Dermis microvascular lymphatic vessel endothelial cell (primary cell): ENCODE measurements at places on chromosomes 5 and 9.

GRCh38 chr9:19174127-19174912, 47.0 kb upstream of the PLIN2 start:
- DNase-seq = peak; percentile 83

DNA sequence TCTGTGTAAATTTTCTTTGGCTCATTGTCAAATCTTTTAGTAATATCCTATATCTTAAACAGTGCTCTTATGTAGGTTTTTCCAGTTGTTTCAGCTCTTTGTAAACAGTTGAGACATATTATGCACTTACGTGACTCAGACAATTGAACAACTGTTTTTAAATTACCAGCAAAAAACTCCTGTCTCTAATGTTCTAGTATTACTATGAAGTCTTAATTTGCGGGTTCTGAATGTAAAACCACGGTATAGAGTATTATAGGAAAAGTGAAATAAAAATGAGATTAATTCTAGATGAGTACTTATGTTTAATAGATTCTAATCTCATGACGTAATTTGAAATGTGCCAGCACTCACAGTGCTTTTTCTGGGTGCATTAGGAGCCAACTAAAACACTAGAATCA, 136.0 kb downstream of the GDNF start:
- DNase-seq = peak; percentile 81

- DNase-seq = no peak
These were observed 13.4 kb downstream of the RABL6 start for GRCh38 chr9:136820971-136821825.

GRCh38 chr9:13934416-13934815, 379.5 kb downstream of the NFIB start:
- no peak for DNase-seq

DNA sequence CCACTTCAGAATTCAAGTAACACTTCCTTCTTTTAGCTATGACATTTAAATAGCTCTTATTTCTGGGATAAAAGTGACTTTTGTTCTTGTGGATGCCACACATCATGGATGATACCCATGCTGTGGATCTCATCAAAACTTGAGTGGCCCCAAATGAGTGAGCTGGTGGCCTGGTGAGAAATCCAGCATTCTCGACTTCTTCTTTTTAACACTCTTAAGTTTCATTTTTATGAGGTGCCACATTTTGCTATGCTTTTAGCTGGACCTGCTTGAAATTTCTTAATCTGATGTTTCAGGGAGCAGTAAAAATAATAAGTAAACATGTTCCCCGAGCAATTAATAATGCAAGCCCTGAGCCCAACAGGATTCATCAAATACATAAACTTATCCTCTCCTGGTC, 384.8 kb upstream of the MEF2C start:
- no peak for DNase-seq

GRCh38 chr9:134681061-134681661, 39.6 kb downstream of the COL5A1 start:
- no peak for DNase-seq

- peak; percentile 18 for DNase-seq
These were observed 139.5 kb upstream of the DMRTA1 start for GRCh38 chr9:22307013-22307711.

- no peak for DNase-seq
These were observed 622.2 kb downstream of the ANXA1 start for GRCh38 chr9:73773896-73774295.

- no peak for DNase-seq
These were observed 1.4 kb downstream of the SLC44A1 start for GRCh38 chr9:105245891-105246161.

GRCh38 chr5:107469485-107470294, 201.0 kb downstream of the EFNA5 start:
- peak; percentile 69 for DNase-seq

GRCh38 chr5:132050136-132050535, 10.3 kb upstream of the IL3 start:
- no peak for DNase-seq

- no peak for DNase-seq
These were observed 255.7 kb upstream of the RGMB start for GRCh38 chr5:98517560-98518366.

DNA sequence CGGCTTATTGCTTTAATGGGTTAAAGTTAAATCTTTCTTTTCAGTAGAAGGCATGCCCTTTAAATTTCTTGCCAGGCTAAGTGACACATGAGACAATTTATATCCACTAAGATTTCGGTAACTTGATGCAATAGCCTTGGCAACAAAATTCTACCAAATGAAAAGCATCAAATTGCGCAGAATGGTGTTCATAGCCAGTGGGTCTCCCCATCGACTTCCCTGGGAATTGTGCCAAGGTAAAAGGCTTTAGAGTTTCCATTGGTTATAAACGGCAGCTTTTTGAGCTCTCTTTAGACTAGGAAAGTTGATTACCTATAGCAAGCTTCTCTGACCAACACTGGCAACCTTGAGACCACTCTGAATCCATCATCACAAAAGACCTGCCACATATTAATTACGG, 358.4 kb downstream of the ARRDC3 start:
- DNase-seq = no peak

GRCh38 chr5:151173711-151174611, 16.4 kb upstream of the ANXA6 start:
- DNase-seq = no peak

DNA sequence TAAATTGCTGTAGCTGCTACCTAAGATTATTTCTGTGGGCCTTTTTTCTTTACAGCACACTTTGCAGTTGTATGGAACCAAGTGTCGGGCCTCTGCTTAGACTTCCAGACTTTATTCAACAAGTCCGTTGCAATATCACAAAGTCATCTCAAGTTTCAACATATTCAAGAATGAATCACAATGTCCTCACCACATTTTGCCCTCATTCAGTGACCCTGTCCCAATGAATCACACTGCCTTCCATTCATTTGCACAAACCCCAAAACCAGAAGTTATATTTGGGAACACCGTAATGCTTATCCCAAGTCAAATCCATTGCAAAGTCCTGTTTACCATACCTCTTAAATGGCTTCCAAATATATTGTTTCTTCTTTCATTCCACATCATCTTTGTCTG, 439.6 kb downstream of the CSNK1G3 start:
- DNase-seq = no peak

DNA sequence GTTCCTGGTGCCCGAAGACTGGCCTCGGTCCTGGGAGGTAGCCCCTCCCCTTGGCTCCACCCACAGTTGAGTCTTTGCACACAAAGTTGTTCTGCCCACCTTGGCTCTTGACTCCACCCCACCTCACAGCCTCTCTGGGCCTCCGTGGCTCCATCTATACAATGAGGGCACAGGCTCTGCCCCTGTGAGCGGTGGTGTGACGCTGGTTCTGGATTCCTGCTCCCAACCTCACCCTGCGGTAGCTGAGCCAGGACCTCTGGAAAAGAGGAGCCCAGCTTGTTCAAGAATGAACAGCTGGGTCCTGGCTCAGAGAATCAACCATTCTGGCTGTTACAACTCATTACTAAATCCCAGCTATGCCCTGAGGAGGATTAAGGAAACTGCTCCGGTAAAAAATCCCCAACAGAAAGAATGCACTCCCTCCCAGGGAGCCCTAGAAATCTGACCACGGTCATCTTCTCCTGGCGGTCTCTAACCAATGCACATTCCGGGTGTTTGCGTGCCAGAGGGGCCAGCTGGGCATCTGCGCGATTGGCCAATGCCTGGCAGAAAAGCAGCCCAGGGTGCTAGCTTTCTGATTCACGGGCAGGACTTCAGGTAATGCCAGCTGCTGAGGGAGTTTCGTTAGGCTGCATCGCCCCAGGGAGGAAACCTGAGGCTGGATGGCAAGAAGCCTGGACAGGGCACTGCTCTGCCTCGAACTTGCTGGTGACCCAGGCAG, 9.9 kb upstream of the GRHPR start:
- no peak for DNase-seq

DNA sequence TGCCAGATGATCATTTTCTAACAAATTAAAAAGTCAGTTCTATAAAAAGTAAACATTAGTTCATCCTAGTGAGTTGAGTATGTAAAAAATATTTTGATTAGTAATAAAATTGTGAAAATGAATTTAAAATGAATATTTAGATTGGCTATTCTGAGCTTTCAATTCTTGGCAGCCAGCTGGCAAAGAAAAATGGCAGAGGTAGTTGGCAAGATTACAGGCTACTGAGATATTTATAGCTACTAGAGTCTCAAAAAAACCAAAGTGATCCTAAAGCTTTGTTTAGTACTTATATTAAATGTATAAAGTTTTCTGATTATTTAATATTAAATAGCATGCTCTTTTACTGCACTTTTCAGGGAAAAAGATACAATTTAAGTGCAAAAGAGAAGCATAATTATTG, 25.0 kb downstream of the SGTB start:
- no peak for DNase-seq

GRCh38 chr5:78907255-78907891, 77.7 kb downstream of the ARSB start:
- no peak for DNase-seq

DNA sequence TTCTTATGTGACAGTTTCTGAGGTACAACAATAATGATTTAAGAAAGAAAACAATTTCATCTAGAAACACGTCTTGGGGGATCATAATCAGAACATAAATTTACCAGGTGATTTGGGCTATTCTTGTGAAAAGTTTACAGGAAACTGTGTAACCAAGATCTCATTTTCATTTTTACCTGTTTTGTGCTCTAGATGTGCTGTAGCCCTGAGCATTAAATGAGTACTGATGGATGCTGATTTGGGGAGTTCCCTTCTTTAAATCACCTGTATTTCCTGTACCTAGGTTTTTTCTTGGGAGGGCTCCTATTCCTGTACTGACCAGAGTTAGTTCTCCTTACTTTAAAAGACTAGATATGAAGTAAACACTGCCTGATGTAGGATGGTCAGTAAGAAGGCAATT, 12.7 kb downstream of the MATR3 start:
- no peak for DNase-seq

- no peak for DNase-seq
These were observed 157.0 kb upstream of the TRPC7 start for GRCh38 chr5:136522217-136522956.
